Activated CD4-positive, alpha-beta T cell treated with anti-CD3 and anti-CD28 coated beads, Interleukin-2, amount 50 U/mL, for 16 hours (primary cell): ENCODE measurements at places on chromosomes 7 and 10.
A peak's percentile ranks its signal among the peaks of the same experiment; 100 is the strongest.

- no peak for DNase-seq
Observed at GRCh38 chr7:95397381-95397780, 1.2 kb upstream of the PON3 start.

DNA sequence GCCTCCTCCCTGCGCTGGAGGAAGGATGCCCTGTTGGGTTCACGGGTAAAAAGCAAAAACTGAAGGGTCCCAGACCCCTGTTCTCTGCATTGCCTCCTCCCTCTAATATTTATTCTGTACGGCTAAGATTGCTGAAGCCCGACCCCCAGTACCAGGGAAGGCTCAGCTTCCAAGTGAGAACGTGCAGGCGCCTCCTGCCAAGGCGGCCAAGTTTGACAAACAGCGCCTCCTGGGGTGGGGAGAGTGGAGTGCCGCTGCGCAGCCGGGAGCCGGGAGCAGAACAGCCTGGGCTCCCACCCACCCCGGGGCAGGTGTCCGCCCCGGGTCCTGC, 4.7 kb upstream of the EBF3 start:
- DNase-seq, result peak; percentile 47

GRCh38 chr10:11757454-11757820, 15.3 kb downstream of the ECHDC3 start:
- no peak for DNase-seq

DNA sequence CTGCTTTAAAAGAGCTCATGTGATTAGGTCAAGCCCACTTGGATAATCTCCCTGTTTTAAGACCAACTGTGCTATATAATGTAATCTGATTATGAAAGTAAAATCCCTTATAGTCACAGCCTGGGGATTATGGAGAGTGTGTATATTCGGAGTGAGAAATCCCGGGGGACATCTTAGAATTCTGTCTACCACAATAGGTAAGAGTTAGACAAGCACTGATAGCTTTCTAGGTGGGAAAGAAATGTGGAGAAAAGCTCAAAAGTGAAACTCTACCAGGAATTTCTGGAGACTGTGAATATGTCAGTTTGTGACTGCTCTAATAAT, 2.9 kb upstream of the VCL start:
- no peak for DNase-seq

GRCh38 chr10:86706401-86706841, 38.1 kb downstream of the LDB3 start:
- no peak for DNase-seq

GRCh38 chr10:101293007-101293723, 60.8 kb upstream of the BTRC start:
- DNase-seq, result no peak

GRCh38 chr10:77007834-77008233, 629.8 kb downstream of the KCNMA1 start:
- DNase-seq, result no peak

GRCh38 chr10:71480662-71481061, 83.9 kb downstream of the CDH23 start:
- DNase-seq, result no peak

- no peak for DNase-seq
Observed at GRCh38 chr7:77197141-77197540, 2.5 kb downstream of the FGL2 start.

GRCh38 chr10:29120216-29120615, 168.7 kb upstream of the LYZL1 start:
- no peak for DNase-seq

- DNase-seq, result no peak
Observed at GRCh38 chr7:42452356-42452755, 215.3 kb upstream of the GLI3 start.

GRCh38 chr7:143384148-143384547, 3.0 kb downstream of the ZYX start:
- no peak for DNase-seq

- DNase-seq, result no peak
Observed at GRCh38 chr7:156496865-156497264, 143.7 kb upstream of the RNF32 start.

GRCh38 chr10:63260103-63260859, 127.2 kb downstream of the NRBF2 start:
- DNase-seq, result no peak

DNA sequence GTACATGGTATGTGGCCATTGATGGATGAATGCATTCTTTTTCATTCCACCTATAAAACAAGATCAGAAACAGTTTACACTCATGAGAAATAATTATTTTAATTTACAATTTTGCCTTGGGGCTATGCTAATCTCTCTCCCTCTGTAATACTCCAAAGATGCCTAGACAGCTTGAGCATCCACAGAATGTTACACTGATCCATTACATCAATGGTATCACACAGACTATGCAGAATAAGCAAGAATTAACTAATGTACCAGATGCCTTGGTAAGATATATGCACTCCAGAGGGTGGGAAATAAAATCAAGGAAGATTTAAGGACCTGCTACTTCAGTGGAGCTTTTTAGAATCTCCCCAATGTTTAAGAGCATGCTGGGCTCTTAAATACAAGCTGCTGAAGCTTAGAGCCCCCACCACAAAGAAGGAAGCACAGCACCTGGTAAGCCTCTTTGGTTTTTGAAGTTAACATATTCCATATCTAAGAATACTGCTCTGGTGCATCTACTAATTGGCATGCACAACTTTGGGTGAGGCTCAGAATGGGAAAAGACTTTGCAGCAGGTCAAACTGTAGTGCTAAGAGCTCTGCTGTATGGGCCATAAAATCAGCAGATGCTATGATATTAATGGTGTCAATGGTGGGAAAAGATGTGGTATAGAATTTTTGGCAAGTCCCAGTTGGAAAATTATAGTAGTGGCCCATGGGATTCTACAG, 219.6 kb downstream of the SLC25A13 start:
- DNase-seq, result no peak

- no peak for DNase-seq
Observed at GRCh38 chr10:27439101-27439500, 65.0 kb upstream of the RAB18 start.

DNA sequence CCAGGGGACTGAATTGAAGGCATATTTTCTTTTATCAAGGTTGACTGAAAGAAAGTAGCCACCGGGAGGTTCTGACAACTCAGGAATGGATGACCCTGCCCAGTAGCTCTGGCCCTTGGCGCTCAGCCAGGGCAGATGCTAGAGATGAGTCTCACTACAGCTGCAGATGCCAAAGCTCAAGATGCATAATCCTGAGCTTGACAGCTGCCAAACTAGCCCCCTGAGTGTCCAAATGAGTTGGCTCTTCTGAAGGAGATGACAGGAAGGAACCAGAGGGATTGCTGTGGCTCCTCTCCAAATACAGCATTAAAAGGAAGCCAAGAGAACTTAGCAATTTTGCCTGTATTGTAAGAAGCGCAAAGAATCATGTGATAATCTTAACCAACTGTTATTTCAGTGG, 78.4 kb downstream of the NXPH1 start:
- DNase-seq, result no peak

DNA sequence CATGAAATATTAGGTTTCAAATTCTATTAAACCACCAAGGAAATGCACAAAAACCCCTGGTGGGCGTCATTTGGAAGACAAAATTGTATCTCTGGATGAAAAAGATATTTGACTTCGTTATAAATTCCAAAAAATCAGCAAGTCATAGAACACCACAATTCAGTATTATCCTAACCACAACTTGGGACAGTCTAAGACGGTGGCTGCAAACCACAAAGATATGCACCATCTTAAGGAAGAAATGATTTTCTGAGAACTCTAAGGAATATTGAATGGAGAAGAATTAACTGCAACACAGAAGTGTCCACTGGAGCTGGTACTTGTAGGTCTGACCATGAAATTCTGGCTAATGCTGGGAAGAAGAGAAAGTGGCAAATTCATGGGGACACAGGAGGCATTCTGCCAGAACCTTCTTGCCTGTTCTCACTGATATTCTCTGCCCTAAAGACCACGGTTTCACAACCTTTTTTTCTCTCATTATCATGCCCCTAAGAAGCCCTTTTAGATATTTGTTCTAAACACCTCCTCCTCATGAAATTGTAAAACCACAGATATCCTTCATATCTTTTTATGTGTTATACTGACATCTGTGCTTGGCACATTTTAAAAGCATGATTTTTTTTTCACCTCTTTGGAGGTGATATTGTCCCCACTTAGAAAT, 92.9 kb downstream of the SFMBT2 start:
- DNase-seq, result no peak

GRCh38 chr7:3648276-3648675, 347.2 kb downstream of the SDK1 start:
- no peak for DNase-seq

GRCh38 chr10:103799341-103799740, 56.0 kb downstream of the SH3PXD2A start:
- DNase-seq, result no peak

DNA sequence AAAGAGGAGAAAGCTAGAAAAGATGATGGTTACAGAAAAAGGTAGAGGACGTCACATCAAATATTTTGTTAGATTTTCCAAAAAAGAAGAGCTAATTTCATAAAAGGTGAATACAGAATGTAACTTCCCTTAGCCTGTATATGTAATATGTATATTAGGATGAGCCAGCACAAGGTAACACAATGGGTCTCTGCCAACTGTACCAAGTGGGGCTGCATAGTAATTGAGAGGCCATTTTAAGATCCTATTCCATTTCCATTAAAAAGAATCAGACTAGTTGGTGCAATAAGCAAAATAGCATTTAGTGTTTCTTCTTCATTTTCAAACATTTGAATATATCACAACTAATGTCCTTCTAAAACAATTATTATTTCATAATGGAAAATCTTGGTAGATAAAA, 134.6 kb downstream of the SEMA3A start:
- no peak for DNase-seq

DNA sequence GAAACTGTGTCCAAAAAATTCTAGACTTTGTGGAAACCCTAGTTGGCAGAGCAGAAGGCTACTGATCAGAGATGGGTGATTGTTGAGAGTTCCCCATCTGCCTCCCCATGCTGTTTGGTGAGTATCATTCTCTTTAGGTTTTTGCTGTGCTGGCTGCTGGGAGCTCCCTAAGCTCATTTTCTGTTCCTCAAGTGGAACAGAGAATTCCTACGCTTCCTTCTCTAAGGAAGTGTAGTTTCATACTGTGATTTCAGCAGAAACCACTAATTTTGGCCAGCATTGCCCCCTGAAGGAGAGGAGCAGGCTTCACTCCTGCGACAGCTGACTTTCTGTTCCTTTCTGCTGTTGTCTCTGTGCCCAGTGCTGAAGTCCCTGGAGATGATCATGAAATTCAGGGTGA, 355.3 kb upstream of the NPVF start:
- DNase-seq, result no peak

DNA sequence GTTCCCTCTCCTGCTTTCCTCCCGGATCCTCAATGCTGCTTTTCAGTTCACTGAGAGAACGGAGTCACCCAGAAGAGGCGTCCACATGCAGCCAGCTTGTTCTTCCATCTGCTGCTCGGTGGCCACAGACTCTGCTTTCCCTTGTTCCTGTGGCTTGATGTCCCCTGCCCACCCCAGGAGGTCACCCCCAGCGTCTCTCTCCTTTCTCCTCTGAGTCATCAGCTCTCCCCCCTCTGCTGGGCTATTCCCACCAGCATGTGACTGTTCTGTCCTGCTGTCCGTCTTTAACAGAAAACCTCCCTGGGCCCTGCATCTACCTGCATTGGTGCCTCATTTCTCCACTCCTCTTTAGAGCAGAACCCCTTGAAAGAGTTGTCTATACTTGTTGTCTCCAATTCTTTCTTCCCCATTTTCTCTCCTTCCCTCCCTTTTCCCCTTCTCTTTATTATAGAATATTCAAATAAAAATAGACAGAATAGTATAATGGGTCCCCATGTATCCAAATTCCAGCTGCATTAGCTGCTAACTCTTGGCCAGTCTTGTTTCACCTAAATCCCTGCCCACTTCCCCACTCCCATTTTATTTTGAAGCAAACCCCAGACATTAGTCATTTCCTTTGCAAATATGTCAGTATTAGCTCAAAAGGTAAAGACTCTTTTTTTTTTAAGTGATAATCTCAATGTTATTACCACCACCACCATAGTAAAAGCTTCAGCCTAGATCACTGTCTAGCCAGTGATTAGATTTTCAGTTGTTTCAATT, 4.1 kb downstream of the ZNF282 start:
- DNase-seq, result no peak

- no peak for DNase-seq
Observed at GRCh38 chr10:113474752-113475151, 78.1 kb upstream of the HABP2 start.

- no peak for DNase-seq
Observed at GRCh38 chr7:133562621-133563020, 309.7 kb downstream of the EXOC4 start.

- DNase-seq, result peak; percentile 61
Observed at GRCh38 chr7:16891338-16891737, 9.6 kb upstream of the AGR3 start.

DNA sequence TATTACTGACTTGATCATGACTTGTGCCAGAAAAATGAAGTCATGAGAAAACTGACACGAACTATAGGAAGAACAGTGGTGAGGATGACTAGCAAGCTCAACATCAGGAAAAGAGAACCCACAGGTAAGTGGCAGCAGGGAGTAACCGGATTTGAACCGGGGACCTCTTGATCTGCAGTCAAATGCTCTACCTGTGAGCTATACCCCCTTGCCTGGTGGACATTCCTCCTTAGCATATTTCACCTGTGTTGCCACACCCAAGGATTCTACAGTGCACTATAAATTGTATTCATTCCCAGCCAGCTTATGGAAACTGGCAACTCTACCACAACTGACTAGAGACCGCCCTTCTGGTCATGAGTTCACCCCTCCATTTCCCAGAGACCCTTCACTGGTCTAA, 97.5 kb upstream of the ZNF746 start:
- DNase-seq, result no peak

GRCh38 chr10:123689880-123690279, 23.7 kb downstream of the GPR26 start:
- DNase-seq, result no peak

DNA sequence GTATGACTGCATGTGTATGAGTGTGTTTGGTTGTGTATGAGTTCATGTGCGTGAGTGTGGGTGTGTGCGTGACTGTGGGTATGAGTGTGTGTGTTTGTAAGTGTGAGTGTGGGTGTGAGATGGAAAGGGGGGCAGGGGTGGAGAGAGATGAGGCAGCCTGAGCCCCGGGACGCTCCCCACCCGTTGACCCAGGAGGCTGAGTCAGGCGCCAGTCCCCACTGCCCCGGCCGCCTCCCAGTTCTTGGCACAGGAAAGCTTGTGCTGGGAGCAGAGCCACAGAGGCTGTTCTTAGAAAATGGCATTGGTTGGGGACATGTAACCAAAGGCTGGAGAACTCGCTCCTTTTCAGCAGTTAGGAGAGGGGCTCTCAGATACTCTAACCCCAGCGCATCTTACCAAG, 27.8 kb upstream of the NUB1 start:
- DNase-seq, result no peak
